ENCODE measurements at places on chromosomes 3 and 15.
A peak's percentile ranks its signal among the peaks of the same experiment; 100 is the strongest.

DNA sequence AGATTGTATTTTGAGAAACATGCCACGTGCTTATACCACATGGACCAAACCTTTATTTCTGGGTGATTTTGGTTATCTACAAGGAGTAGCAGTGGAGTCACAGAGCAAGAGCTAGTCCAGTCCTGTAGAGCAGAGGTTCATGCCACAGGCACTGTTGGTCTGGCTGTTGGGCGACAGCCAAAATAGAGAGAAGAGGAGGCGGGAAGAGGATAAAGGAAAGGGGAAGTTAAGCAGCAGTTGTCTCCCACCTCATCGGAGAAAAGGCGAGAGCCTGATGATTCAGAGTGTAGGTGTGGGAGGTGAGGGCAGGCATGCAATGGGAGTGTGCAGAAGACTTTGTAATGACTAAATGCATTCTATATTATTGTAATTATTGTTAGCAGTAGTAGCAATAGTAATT, 237.5 kb upstream of the ROPN1 start:
- no peak for DNase-seq

- no peak for DNase-seq
These were observed 48.6 kb upstream of the NEDD4 start for GRCh38 chr15:56042031-56042430.

DNA sequence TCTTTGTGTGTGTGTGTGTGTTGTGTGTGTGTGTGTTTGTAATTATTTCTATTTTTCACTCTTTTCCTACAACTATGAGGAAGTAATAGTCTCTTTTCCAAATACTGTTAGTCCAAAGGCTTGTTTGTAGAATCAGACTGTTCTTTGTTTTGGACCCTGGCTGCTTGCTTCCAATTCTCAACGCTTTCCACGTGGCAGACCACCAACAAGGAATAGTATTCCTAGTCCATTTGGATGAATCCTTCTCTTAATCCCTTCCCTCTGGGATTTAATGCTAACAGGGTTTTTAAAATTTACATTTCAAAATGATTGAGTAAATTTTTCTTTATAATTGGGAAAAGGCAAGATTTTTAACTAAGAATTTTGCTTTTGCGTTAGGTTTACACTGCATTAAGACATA, 62.7 kb downstream of the ADAMTSL3 start:
- DNase-seq = no peak

DNA sequence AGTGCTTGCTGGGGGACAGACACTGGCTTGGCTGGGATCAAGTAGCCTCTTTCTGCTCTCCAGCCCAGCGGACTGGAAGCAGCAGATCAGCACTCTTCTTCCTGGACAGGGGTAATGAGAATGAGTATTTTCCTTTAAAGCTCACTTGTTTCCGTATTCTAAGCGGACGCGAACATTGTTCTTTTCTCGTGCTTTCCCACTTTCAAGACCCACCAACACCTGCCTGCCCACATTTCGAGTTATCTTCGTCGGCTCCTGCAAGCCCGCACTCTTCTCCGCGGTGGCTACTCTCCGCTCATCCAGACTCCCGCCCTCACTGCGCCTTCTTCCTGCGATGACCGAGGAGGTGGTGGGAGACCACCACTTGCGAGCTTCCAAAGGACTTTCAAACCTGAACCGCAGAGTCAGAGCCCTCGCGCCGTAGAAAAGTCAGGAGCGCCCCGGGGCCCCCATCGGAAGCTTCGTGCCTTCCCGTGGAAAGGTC, 1.6 kb upstream of the PPM1L start:
- DNase-seq = peak; percentile 49

DNA sequence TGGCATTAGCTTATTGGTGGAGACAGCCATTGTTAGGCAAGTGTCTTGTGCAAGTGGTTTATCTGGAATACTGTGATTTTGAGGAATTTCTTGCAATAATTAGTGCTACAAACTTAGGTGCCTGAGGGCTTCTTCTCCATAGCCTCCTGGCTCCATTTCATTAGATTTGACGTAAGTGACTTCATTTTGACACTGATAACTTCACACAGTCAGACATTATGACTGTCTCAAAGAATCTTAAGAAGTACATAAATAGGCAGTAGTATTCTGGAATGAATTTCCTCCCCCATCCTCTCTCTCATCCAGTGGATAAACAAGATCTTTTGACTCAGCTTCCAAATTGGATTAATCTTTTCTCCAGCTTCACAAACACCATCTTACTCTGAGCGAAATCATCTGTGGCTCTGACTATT, 19.0 kb downstream of the ARL14 start:
- no peak for DNase-seq

DNA sequence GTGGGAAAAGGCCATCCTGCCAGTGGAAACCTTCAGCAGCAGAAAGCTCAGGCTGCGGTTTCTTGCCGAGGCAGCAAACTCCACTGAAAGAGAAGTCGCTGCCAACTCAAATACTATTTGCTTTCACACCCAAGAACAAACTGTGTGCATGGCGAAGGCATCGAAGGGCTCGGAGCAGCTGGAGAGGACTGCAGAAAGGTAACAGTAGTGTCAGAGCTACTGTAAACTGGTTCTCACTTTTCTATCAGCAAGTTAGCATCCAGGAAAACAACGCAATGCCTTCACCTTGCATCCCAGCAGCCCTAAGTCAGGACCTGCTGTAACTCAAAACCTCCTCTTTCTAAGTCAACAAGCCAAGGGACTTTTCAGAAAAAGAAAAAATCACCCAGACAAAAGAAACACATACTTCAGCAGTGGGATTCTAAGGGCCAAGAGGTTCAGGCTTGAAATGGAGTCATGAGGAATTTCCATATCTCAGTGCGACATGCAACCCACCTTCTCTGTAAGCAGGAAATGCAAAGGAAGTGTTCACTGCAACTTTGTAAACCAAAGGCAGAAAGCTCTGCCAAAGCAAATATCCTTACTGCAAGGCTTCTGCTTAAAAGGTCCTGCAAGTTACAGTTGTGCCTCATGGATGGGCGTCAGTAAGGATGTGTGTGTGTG, 193.5 kb downstream of the FOXP1 start:
- peak; percentile 59 for DNase-seq

GRCh38 chr3:70736009-70736408, 423.6 kb upstream of the MDFIC2 start:
- DNase-seq = no peak

GRCh38 chr15:48559285-48559684, 86.2 kb downstream of the FBN1 start:
- DNase-seq = no peak

GRCh38 chr15:98778263-98778959, 130.1 kb downstream of the IGF1R start:
- no peak for DNase-seq

DNA sequence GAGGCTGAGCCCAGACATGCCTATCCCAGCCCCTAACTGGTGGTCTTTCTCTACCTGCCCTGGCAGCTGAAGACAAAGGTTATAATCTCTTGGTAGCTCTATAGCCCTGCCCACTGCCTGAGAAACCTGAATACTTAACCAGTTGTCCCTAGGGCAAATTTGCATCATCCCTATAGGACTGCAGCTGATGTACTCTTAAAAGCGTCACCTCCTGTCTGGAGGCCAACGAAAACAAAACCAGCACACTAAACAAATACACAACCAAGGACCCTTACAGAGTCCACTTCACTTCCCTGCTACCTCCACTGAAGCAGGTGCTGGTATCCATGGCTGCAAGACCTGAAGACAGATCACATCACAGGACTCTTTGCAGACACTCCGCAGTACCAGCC, 98.0 kb downstream of the KCNAB1 start:
- no peak for DNase-seq

DNA sequence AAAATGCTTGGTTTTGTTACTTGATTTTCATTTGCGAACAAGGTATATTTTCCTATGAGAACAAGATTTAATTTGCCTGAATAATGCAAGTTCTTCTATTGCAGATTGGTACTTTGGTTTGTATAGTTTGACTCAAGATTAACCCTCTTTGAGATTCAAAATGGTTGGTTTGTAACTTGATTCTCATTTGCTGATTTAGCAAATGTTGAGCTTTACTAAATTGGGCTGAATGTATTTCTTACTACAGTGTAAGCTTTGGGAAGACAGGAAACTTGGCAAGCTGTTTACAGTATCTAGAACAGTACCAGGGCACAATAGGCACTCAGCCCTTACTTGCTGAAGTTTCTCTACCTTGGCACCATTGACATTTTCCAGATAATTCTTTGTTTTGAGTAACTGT, 3.7 kb upstream of the SYNPR start:
- no peak for DNase-seq

DNA sequence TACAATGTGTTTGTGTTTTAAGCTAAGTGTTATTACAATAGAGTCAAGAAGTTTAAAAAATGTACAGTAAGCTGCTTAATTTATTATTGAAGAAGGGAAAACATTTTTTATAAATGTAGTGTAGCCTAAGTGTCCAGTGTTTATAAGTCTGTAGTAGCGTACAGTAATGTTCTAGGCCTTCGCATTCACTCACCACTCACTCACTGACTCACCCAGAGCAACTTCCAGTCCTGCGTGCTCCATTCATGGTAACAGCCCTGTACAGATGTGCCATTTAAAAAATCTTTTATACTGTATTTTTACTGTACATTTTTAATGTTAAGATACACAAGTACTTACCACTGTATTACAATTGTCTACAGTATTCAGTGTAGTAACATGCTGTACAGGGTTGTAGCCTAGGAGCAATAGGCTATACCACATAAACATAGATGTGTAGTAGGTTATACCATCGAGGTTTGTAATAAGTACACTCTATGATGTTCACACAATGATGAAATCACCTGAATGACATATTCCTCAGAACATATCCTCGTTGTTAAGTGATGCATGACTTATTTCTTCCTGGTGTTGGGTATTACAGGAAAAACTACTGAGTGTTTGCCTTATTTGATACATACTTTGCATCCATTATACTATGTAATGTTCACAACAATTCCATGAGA, 156.6 kb upstream of the NUDT16 start:
- DNase-seq = no peak

DNA sequence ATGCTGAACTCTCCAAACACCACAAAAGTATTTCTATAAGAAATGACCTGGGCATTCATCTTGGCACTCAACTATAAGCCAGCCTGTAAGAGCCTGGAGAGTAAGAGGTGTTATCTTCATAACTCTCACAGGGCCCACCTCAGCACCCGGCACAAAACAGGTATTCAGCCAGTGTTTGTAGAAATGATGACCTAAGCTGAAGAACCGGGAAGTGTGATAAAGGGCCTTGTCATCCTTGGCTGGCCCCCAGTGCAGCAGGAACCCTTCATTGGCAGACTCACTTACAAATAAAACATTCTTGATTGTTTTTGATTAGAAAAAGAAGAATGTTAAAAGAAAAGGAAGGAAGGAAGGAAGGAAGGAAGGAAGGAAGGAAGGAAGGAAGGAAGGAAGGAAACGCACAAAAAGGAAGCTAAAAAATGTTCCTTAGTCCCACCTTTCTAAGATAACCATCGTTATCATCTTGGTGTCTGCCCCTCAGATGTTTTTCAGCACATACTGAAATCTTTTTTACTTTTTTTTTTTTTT, 52.1 kb downstream of the DAPK2 start:
- DNase-seq = no peak

GRCh38 chr15:79094611-79095021, 4.0 kb upstream of the RASGRF1 start:
- no peak for DNase-seq

DNA sequence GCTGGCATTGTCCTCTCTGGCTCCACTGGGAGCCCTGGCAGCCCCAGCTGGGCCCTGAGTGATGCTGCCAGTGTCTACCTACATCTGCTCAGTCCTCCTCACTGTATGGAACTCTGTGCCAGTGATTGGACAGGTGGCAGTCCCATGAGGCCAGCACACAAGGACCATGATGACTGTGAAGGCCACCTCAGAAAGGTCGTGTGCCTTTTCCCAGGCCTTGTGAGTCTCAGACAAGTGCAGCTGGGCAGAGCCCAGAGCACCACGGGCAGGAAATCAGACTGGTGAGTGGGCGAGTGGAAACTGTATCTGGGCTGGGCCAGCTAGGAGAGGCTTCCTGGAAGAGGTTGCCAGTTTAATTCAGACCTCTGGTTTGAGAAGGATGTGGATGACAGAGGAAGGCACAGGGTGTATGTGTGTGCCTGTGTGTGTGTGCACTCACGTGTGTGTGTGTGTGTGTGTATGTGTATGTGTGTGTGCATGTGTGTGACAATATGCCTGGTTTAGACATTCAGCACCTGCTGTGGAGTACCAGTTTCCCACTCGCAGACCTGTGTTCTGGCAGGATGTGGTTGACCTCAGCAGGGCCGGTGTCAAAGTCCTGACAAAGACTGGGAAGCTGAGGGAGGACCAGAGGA, 7.0 kb downstream of the MAPKAPK3 start:
- peak; percentile 28 for DNase-seq

- peak; percentile 51 for DNase-seq
These were observed 153.3 kb downstream of the P3H2 start for GRCh38 chr3:189967254-189967865.

- peak; percentile 90 for DNase-seq
These were observed 32.4 kb upstream of the SACM1L start for GRCh38 chr3:45656575-45657363.

DNA sequence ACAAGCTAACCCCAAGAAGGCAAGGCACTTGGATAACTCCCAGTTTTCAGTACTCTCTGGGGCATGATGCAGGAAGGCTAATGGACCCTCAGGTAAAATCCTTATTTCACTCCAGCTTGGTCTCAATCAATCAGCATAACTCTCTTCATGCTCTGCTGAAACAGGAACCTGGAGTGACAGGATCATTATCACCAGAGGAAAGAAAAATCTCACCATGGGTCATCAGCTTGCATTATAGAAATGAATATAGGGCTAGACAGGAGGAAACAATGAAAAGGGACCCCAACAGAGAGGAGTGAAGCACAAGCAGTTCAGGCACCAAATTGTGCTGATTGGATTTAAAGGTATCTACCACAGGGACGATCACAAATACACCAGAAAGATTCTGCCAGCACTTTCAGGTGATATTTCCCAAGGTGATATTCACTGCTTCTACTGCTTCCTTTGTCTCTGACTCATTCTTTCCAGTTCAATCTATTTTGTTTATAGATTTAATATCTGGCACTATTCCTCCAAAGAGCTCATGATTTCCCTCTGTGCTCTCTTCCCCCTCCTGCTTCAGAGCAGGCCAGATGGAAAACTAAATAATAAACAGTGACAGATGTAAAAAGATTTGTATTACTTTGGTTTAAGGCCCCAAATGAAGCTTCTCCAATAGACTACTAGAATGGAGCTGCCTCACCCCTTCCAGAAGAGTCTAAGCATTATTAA, 22.9 kb upstream of the THUMPD3 start:
- DNase-seq = no peak

GRCh38 chr3:13018043-13018451, 55.2 kb downstream of the IQSEC1 start:
- no peak for DNase-seq

DNA sequence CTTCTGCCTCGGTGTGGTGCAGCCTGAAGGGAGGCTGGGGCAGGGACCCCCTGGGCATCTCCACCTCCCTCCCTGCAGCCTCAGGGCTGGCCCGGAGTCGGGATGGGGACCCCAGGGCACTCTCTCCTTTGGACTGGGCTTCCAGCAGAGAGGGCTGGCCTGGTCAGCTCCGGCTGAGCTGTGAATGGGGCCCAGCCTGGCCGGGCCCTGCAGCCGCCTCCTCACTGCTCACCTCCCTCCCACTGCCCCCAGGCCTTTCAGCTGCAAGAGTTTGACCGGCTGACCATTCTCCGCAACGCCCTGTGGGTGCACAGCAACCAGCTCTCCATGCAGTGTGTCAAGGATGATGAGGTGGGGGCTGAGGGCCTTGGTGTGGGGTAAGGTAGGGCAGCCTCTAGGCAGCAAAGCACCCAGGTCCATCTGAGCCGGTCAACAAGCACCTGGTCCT, 36.0 kb downstream of the PSTPIP1 start:
- DNase-seq = no peak

- DNase-seq = no peak
These were observed 12.2 kb upstream of the PSTPIP1 start for GRCh38 chr15:76982756-76983155.

GRCh38 chr15:31200735-31201151, 99.2 kb upstream of the TRPM1 start:
- peak; percentile 75 for DNase-seq
